ENCODE measurements at places on chromosomes 1 and 21. TPM values are rescaled to one million over a fixed set of nuclear protein-coding genes. Genes with fewer than 3 reads are reported as not detected.

GRCh38 chr1:16206547-16207317 is 5.7 kb downstream of the ARHGEF19 start:
- peak; percentile 95 for DNase-seq
- no peaks in the 10 kb centered on the region for H3K27me3 ChIP-seq
- peaks cover 20% of the 10 kb centered on the region for H3K4me1 ChIP-seq
- H3K27ac ChIP-seq, result peak overlapping the region; percentile 76
- peaks cover under 1% of the 10 kb centered on the region for H3K36me3 ChIP-seq
- H3K4me3 ChIP-seq, result peak overlapping the region; percentile 52

DNA sequence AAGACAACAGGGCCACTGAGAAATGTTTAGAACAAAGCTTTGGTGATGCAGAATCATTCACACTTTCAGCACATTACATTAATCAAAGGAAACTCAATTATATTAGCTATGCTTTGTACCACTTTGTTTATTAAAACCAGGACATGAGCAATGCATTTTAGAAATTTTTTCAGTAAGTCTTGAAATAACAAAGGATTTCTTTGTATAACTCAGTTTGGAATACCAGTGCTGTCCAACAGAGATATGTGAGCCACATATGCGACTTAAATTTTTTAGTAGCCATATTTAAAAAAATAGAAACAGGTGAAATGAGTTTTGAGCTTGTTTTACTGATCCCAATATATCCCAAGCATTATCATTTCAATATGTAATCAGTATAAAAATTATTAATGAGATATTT is 18.8 kb upstream of the F3 start:
- no peaks in the 10 kb centered on the region for H3K36me3 ChIP-seq
- H3K27me3 ChIP-seq, result no peaks in the 10 kb centered on the region
- no peaks in the 10 kb centered on the region for H3K4me1 ChIP-seq
- no peak for DNase-seq
- no peak overlapping the region for H3K4me3 ChIP-seq

- no peaks in the 10 kb centered on the region for H3K4me1 ChIP-seq
- no peaks in the 10 kb centered on the region for H3K36me3 ChIP-seq
- DNase-seq, result no peak
- H3K4me3 ChIP-seq, result no peak overlapping the region
- no peak overlapping the region for H3K27ac ChIP-seq
- no peaks in the 10 kb centered on the region for H3K27me3 ChIP-seq
Observed at GRCh38 chr1:81470275-81470674, 330.5 kb upstream of the ADGRL2 start.

- H3K4me3 ChIP-seq, result no peak overlapping the region
- DNase-seq, result no peak
Observed at GRCh38 chr1:995665-996633, 3.9 kb downstream of the HES4 start.

- H3K27ac ChIP-seq, result no peak overlapping the region
- no peaks in the 10 kb centered on the region for H3K36me3 ChIP-seq
- no peak for DNase-seq
- no peaks in the 10 kb centered on the region for H3K27me3 ChIP-seq
- no peak overlapping the region for H3K4me3 ChIP-seq
Observed at GRCh38 chr21:26962621-26963181, 4.2 kb downstream of the ADAMTS5 start.

- no peak overlapping the region for H3K4me3 ChIP-seq
- H3K27ac ChIP-seq, result no peak overlapping the region
- H3K27me3 ChIP-seq, result no peaks in the 10 kb centered on the region
- DNase-seq, result no peak
Observed at GRCh38 chr1:109356915-109357314, 40.8 kb downstream of the SORT1 start.

The PARS2 gene
- polyA plus RNA-seq, result 0.42 TPM

The AMY2A gene
- polyA plus RNA-seq, result not detected

The LCE2B gene
- polyA plus RNA-seq, result not detected

The RSPH1 gene
- polyA plus RNA-seq, result not detected

The MEX3A gene
- polyA plus RNA-seq, result not detected
